ENCODE measurements at places on chromosomes 5 and 9.

DNA sequence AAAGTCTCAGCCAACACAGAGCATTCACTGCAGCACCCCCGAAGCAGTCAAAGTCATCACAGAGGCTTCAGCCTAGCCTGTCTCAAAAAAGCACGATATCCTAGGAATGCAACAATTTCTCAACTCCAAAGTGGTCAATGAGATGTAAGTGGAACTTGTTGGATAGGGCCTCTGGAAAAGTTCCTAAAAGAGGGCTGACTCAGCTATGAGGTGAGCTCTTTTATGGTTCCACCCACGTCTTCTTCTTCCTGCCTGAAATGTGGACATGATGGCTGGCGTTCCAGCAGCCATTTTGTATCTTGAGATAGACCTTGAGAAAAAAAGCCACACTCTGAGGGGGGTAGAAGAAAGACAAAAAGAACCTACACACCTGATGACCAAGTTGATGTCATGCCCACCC, 32.5 kb upstream of the TRIO start:
- no peak for DNase-seq

DNA sequence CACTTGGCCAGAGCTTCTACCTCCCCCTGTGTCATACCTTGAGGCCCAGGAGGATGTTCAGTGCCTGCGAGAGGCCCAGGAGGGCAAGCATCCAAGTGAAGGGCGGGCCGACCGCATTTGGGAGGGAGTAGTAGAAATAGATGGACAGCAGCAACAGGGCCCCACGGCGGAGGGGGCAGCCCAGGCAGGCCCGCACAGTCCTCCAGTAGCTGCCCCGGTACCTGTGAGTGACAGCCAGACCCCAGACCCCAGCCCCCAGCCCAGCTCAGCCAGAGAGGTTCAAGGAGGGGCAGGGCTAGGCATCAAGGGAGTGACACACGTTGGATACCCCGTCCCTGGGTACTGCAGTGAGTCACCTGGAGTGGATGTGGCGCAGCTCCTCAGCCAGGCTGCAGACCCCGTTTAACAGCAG, 1.4 kb downstream of the STING1 start:
- no peak for DNase-seq

- no peak for DNase-seq
Measured at GRCh38 chr5:102809033-102809432, 53.9 kb downstream of the PAM start.

DNA sequence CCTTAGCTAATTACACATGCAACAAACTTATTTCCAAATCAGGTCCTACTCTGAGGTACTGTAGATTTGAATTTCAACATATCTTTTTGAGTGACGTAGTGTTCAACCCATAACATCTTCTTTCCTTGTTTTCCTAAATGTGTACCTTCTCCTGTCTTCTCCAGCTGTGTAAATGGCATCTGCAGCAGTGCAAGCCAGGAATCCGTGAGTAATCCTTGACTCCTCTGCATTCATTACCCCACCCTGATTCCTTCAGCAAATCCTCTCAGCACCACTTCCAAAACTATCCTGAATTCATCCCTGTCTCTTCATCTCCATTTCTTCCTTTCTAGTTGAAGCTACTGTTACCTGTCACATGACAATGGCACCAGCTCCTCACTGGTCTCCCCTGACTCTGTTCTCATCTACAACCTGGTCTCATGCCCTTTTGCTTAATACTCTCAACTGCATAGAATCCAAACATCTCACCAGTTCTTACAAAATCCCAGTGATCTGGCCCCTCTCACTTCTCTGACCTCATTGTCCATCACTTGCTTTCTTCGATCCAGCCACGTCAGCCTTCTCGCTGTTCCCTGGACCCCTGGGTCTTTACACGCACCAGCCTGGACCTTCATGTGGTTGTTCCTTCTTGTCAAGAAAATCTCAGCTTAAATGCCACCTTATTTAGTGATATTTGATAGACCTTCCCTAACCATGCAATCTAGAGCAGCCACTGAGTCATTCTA, 14.6 kb upstream of the TRAF1 start:
- DNase-seq, result no peak

GRCh38 chr9:5988265-5988664, 27.2 kb downstream of the RANBP6 start:
- no peak for DNase-seq

- DNase-seq, result no peak
Measured at GRCh38 chr9:89400403-89401116, 82.3 kb downstream of the SECISBP2 start.

GRCh38 chr5:139148306-139148705, 49.9 kb downstream of the SIL1 start:
- no peak for DNase-seq

DNA sequence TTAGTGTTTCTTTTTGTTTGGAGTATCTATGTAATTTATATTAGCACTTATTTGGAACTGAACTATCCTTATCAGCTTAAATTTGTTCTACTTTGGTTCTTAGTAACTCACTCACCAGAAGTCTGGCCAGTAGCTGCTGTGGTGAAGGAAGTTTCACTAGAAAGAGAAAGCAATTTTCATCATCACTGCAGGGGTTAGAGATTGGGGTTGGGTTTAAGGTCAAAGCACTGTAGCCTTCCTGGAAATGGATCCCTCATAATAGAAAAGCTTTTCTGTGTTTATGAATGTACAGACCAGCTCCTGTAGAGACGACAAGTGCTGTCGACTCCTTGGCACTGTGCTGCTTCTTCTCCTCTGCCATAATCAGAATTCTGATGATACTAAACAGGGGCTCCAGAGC, 22.2 kb downstream of the MROH2B start:
- DNase-seq, result no peak

- no peak for DNase-seq
Measured at GRCh38 chr5:39811381-39811780, 386.6 kb upstream of the DAB2 start.
